ENCODE measurements at places on chromosomes 1 and 21. TPM values are rescaled to one million over a fixed set of nuclear protein-coding genes. Genes with fewer than 3 reads are reported as not detected.

DNA sequence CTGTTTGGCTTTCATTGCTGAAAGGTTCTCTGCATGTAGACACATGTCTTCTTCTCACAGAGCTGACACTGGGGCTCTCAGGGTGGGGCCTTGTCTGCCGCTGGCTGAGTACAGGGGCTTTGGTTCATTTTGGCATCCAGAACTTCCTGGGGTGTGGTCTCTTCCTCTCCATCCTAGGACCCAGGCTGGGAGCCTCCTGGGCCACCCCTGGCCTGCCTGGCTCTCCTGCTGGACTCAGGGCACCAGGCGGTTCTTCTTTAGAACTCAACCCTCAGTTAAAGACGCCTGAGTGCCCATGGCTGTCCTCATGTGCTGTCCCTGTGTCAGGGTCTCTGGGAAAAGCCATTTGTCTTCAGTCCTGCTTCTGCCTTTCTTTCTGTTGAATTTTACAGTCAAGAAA lies 5.5 kb upstream of the KRTAP10-5 start:
- ATAC-seq, result no peak

DNA sequence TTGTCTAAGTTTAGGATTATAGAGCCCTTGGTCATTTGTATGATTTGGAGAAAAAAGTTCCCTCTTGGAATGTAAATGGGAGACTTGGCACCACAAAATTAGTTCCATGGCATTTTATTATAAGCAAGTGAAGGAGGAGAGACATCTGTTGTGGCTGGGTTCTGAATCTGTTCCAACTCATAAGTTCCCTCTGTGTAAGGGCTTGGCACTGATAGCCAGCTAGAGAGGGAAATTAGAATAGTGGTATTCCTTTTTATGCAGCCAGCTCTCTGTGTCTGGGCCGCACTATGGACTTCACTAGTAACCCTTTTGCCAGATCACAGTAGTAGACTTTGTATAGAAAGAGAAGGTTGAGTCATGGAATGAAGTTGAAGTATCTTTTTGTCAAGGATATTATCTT lies 31.1 kb downstream of the GNAI3 start:
- no peak for ATAC-seq

- ATAC-seq, result no peak
Measured at GRCh38 chr1:92037400-92037799, 7.6 kb downstream of the EPHX4 start.

Gene BCL2L15
- 4.4 TPM for total RNA-seq

Gene CRP
- total RNA-seq, result not detected

Gene TNFAIP8L2
- 12.0 TPM for total RNA-seq

Gene FABP3
- not detected for total RNA-seq

Data from activated T-helper 17 cell treated with anti-CD3 and anti-CD28 coated beads, Interleukin-2, amount 50 U/mL, for 72 hours (primary cell).